Skeletal muscle cell (primary cell): ENCODE measurements at places on chromosomes 5 and 9.
A peak's percentile ranks its signal among the peaks of the same experiment; 100 is the strongest.

GRCh38 chr9:95667789-95668188, 151.0 kb upstream of the PTCH1 start:
- no peak for DNase-seq

DNA sequence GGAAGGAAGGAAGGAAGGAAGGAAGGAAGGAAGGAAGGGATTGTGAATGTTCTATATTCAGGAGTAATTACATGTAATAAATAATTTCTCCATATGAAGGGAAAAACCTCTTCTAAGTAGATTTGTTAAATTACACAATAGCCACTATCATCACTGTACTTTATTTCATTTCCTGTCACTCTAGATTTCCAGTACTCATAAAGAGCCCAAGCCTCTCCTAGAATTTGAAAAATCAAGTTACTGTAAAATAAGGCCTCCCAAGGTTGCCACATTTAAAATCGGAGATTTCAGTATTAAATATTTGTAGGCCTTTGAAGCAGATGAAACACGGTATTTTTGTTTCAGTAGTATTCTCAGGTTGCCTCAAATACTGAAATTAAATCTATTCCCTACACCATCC, 499.0 kb downstream of the CDH10 start:
- no peak for DNase-seq

- no peak for DNase-seq
Measured at GRCh38 chr5:67344870-67345269, 148.3 kb upstream of the CD180 start.

DNA sequence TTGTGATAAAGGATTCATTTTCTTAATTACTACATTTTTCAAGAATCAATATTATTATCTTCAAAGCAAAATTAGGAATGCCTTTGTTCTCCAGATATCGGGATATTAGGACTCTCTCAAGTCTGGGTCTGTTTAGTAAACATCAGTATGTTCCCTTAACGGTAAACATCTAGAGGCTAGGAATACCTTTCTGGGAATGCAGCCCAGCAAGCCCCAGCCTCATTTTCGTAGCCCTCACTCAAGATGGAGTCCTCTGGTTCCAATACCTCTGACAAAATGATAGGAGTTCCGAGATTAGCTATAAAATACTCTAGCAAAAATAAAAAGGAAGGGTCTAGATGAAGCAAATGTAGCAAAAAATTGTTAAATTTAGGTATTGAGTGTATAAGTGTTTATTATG, 84.5 kb downstream of the TEX10 start:
- no peak for DNase-seq

- DNase-seq, result no peak
Measured at GRCh38 chr5:142278627-142279026, 46.2 kb downstream of the SPRY4 start.

- DNase-seq, result no peak
Measured at GRCh38 chr5:115126303-115126702, 43.4 kb downstream of the TRIM36 start.

DNA sequence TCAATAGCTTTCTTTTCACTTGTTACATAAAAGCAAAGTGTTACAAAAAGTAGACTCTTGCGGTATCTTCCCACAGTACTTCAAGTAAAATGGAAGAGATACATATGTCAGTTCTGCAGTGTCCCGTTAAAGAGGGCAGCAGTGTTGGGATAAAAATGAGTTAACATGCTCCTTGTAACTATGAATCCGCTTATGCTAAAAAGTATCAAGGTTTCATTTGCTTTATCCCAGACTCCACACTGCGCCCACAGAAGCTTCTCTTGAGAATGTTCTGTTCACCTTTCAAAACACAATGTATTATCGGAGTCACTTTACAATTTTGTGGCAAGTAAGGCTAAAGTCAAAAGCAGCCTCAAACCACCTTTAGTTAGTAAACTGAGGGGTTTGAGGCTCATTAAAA, 790 bp downstream of the PTAR1 start:
- DNase-seq, result no peak

DNA sequence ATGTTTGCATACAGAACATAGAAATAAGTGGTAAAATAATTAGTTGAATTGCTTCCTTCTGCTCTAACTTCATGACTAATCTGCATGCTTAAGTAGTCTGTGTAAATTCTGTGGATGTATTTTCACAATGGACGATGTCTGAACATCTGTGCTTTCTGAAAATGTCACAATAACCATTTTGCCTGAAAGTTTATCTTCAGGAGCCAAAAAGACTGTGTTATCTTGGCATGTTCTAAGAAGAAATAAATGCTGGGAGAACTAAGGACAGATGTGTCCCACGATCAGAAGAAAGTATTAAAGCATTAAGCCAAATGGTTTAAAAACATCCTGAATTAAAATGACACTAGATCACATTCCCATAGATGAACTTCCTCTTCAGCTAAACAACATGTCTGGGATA, 397.6 kb downstream of the SPOCK1 start:
- no peak for DNase-seq

DNA sequence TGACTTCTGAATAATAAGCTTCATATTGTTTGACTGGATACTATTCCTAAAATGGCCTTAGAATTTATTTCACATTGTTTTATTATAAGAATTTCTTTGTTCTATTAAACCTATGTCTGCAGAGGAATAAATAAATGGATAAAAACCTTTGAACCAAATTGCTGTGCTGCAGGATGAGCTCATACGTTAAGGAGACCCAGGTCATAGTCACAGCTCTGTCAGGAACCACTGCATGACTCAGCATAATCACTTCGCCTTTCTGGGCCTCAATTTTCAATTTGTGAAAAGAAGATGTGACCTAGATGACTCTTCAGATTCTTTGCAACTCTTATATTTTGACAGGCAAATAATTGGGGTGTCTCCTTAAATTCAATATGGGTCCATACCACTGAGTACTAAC, 36.7 kb upstream of the HMHB1 start:
- peak; percentile 53 for DNase-seq

GRCh38 chr5:157651623-157652376, 438 bp downstream of the SOX30 start:
- no peak for DNase-seq

DNA sequence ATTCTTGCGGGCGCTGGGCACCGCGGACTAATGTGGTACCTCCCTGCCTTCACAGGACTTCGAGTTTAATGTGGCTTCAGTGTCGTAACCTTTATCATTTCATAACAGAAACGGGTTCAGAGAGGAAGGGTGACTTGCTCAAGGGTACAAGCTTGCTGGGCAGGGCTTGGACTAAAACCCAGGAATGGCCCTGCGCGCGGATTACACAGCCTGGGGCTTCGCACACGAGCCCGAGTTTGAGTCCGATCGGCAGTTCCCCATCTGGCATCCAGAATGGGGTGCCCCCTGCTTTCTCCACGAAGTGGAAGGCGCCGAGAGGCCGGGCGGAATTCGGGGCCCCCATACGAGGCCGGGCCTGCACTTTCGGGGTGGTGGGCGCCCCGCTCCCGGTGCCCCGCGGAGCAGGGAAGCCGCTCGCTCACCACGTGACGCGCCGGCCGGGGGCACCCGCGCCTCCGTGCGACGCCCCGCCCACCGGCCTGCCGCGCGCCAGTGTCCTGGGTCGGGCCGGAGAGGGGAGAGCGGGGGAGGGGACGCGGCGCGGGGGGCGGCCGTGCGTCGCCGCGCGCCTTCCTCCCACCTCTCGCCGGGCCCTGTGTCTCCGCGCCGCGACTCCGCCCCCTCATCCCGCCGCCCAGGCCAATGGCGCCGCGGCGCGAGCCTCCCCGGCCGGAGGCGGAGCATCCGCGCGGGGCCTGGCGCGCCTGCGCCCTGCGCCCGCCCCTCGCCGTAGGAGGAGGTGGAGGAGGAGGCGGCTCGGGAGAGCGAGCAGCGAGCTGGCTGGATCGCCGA, at the start of gene SET:
TSS of gene SET (plus strand) at position 722 of the 792 bp plus-strand sequence. CDS start 361 bp downstream, outside the sequence.
- DNase-seq, result peak; percentile 77

DNA sequence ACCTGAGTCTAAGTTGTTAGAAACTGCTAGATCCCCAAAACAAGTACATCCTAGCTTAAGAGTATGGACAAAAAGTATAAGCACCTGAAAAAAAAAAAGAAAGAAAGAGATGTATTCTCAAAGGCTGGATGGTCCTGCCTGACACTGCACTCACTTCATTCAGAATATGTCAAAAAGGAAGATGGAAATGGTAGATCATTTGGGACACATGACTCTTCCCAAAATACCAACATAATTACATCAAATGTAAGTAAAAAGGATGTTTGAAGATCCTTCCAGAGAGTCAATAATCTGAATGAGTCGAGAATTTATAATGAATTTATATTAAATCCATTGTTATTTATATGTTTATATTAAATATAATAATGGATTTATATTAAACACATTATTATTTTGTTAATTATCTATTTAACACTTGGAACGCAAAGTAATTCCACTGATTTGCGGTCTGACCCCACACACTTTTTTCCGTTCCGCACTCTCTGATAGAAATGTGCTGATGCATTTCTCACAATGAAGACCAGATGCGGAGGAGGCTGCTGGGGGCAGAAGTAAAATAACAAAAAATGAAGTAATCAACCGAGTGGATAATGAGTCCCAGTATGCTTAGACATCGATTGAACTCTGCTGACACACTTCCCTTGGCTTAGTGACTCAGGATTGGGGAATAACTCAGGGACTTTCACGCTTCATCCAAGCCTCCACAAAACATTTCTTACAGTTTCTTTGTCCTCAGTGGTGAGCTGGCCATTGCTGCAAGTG, 201.2 kb downstream of the ADAMTS12 start:
- DNase-seq, result peak; percentile 93

- no peak for DNase-seq
Measured at GRCh38 chr9:132582276-132582785, at the start of gene BARHL1. Gene BARHL1, plus strand, starts transcription at chr9:132582606. Its CDS starts 192 bp downstream, at chr9:132582798.

DNA sequence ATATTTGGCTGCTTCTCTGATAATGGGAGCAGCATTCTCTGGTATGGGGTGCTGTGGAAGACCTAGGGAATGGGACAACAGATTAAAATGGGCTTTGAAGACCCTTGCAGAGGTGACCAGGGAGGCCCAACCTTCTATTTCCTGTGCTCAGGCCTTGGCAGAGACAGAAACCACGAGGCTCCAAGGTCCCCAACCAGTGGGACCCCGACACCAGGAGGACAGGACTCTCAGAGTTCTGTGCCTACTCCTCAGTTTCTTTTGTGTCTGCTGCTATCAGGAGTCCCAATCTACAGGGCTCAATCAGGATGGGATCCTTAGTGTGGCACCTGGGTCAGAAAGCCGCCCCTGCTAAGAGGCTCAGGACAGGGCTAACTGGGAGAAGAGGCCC, 29.3 kb downstream of the CSF2 start:
- no peak for DNase-seq

DNA sequence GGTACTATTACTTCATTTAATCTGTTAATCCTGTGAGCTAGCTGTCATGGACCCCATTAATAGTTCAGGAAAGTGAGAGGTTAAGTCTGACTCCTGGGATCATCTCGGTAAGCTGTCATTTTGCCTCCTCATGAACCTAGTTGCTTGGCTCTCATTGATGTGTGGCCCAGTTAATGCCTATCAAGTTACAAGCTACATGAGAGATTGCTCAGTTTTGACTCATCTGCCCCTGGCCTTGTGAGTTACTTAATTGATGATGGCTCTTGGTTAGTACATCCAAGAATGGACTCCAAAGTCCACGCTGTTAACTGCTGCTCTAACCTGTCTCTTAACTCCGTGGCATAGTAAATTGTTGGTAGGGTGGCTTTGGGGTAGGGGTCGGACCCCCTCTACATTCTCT, 23.9 kb downstream of the LARP1 start:
- peak; percentile 68 for DNase-seq

GRCh38 chr5:34923694-34924461, 5.5 kb upstream of the DNAJC21 start:
- peak; percentile 58 for DNase-seq

DNA sequence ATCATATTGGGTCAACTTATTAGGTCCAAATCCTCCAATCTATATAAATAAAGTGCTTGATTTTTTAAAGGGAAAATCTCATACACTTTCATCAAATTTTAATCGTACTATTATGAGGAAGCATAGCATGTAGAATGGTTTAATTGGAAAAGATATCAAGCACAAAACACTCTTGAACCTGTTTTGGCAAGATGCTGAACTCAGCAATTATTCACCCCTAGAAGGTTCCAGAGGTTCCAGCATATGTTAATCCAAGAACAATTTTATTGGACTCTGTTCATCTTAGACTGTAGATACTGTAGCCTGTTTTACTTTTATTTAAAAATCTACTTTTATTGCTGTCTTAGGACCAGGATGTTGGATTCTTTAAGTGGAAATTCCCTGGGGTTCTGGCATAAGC, 92.4 kb upstream of the LHFPL2 start:
- DNase-seq, result no peak

DNA sequence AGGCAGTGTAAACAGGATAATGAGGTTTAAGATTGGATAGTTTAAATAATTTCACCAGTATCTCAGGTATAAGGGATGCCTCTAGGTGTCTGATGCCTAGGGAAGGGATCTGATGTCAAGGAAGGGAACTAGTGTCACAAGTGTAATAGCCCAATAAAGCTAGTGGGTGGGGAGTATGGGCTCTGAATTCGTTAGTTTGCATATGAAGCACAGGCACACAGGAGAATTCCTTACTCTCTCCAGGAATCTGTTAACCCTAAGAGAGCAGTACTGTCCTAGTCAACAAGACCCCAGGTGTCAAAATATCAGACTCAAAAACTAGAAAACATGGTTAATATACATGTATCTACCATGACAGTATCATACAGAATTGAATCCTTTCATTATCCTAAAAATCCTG, 352.5 kb upstream of the CYLC2 start:
- no peak for DNase-seq

DNA sequence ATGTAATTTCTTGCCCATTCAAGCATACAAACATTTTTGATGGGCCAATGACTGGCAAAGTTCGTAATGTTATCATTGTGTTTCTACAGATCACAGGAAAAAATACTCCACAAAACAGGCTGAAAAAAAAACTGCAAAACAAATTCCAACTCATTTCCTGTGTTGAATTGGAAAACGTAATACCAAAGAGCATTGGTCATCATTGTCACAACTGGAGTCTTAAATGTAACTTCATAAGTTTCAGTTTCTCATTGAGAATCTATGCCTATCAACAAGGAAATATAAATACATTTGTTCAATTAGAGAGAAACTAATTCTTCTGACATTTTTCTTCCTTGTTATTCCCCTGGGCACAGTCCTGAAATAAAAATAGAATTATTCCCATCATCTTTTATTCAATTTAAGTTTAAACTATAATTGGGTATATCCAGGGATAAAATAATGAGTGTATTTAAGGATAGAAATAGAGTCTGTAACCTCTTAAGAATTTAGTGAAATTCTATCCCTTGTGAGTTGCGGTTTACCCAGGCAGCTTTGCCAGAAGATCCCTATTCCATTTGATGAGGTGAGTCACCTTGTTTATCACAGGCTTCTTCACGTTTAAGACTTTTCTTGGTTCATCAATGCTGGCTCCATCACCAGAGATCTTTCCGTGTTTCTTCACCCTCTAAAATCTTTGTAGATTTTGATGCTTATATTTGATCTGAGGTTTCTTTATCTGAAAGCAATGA, 112.7 kb upstream of the ITGA1 start:
- peak; percentile 76 for DNase-seq

DNA sequence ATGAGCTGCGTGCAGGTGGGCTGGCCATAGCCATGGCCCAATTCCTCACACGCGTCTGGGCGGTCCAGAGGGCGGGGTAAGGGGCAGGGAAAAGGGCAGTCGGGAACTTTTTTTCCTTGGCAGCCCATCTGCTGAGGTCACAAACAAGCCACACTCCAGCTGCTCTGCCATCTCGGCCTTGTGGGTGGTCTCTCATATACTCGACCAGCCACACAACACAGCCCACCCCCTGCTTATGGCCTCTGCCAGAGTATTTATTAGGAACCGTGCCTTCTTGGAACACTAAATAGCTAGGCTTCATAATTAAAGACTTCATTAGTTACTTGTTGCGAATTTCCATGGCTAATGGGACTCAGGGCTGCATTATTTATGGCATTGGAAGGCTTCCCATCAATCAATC, 98.5 kb upstream of the LHFPL2 start:
- DNase-seq, result no peak

GRCh38 chr5:176727983-176728675, 80.8 kb downstream of the TSPAN17 start:
- no peak for DNase-seq
